NCI-H510A treated with DMSO at 0.1 percent for 48 hours (cell line): ENCODE measurements at places on chromosomes 3 and 15.

DNA sequence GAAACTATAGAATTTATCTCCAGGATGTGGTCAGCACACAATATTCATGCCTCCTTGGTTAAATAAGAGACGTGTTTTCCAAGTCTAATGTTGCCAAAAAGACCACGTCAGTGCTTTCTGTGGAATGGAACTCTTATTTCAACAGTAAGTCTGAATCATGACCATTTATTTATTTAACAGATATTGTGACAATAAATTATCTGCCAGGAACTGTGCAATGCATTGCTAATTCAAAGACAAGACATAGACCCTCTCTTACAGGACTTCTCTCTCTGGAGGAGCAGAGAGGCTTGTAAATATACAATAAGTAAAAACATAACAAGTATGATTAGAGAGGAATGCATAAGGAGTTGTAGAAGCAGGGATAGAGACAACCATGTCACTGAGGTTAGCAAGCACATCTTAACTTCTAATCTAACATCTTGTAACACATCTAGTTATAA, 227.5 kb downstream of the DTWD1 start:
- no peak for DNase-seq

- DNase-seq = no peak
These were observed 161.0 kb downstream of the THSD4 start for GRCh38 chr15:71276336-71276665.

DNA sequence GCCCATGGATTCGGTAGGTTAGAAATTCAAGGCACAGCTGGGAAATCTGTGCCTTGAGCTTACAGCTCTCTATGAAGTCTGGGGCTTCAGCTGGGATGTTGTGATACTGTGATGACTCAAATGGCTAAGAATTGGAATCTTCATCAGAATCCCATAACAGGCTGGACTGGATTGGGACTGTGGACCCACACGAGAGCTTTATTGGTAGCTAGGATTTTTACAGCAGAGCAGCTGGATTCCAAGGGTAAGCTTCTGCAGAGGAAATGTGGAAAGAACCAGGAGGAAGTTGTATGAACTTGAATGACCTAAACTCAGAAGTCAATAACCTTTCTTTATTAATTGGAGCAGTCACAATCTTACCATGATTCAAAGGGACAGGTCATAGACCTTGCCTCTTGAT, 1187.1 kb downstream of the ROBO1 start:
- DNase-seq = no peak

GRCh38 chr15:100516643-100517512, 11.9 kb downstream of the CERS3 start:
- DNase-seq = no peak

GRCh38 chr3:127544803-127545201, 45.7 kb downstream of the TPRA1 start:
- no peak for DNase-seq
